Spleen (tissue), 13 donors: ENCODE measurements at places on chromosomes 4 and X.

DNA sequence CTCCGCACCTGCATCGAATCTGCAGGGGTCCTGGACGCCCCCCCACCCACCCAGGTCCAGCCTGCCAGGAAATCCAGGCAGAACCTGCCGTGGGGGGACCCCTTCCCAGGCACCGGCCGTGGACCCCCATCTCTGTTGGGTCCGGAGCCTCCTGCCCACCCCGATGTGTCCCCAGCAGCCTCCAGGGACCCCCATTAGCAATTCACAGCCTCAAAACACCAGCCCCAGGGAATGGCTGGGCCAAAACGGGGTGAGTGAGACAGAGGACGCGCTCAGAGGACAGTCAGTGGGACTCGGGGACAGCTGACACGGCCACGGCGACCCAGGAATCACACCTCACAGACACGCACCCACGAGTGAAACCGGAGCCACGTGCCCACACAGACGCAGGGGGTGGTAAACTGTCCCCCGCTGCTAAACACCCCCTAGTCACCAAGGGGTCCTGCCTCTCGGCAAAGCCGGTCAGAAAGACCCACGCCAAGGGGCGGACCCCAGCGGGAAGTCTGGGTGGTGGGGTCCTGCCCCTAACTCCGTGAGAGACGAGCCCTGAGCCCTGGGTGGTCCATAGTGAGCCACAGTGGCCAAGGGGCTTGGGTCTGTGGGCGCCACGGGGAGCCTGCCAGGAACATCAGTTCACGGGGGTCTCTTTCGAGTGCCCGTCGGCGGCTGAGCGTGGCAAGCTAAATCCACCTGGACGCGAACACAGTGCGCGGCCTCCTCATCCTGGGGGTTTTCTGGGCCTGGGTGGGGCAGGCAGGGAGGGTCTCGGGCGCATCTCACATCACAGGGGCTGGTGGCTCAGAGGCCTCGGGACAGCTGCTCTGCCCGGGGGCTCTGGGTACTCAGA is 126.5 kb upstream of the NKX1-1 start:
- DNase-seq = peak; percentile 56
- no peak overlapping the region for H3K27ac ChIP-seq
- H3K36me3 ChIP-seq = no peaks in the 10 kb centered on the region
- H3K4me3 ChIP-seq = no peak overlapping the region
- no peaks in the 10 kb centered on the region for H3K4me1 ChIP-seq

DNA sequence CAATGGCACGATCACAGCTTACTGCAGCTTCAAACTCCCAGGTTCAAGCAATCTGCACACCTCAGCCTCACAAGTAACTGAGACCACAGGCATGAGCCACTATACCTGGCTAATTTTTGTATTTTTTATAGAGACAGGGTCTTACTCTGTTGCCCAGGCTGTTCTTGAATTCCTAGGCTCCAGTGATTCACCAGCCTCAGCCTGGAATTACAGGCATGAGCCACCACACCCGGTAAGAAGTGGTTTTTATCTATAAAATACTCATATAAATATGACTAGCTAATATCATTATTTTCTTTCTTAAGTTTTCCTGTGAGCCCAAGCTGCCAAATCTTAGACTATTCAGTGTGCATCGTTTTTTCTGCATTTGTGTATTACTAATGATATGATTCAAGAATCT is 4.4 kb downstream of the SCFD2 start:
- no peaks in the 10 kb centered on the region for H3K27me3 ChIP-seq
- H3K36me3 ChIP-seq = no peaks in the 10 kb centered on the region
- no peak overlapping the region for H3K4me3 ChIP-seq
- no peak overlapping the region for H3K27ac ChIP-seq

GRCh38 chrX:19739683-19740082 is 147.7 kb downstream of the SH3KBP1 start:
- H3K27ac ChIP-seq = no peak overlapping the region
- H3K4me1 ChIP-seq = peaks cover 23% of the 10 kb centered on the region
- no peak overlapping the region for H3K4me3 ChIP-seq
- DNase-seq = peak; percentile 81
- no peaks in the 10 kb centered on the region for H3K27me3 ChIP-seq
- H3K36me3 ChIP-seq = no peaks in the 10 kb centered on the region

DNA sequence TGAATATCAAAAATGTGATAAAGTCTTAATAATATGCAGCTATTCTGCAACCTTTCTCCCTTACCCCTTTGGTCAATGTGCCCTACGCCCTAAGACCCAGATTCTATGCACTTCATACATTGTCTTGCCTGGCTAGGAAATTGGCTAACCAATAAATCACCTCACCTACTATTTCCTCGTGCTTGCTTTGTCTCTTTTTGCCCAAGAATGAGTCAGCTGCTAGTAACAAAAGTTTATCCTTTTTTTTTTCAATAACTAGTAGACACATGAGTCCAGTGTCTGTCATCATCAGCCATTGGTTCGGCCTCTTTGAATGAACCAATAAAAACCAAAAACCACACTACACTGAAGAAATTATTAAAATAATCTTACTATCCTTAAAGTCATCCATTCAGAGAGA is 387.1 kb downstream of the PPP3CA start:
- no peaks in the 10 kb centered on the region for H3K36me3 ChIP-seq
- no peaks in the 10 kb centered on the region for H3K27me3 ChIP-seq
- no peak overlapping the region for H3K27ac ChIP-seq
- H3K4me3 ChIP-seq = no peak overlapping the region

- no peak for DNase-seq
- no peaks in the 10 kb centered on the region for H3K27me3 ChIP-seq
- H3K4me1 ChIP-seq = no peaks in the 10 kb centered on the region
- no peak overlapping the region for H3K4me3 ChIP-seq
- no peak overlapping the region for H3K27ac ChIP-seq
- no peaks in the 10 kb centered on the region for H3K36me3 ChIP-seq
Observed at GRCh38 chrX:123348468-123348867, 164.4 kb downstream of the GRIA3 start.

GRCh38 chrX:84415140-84415539 is 87.1 kb downstream of the HDX start:
- no peak overlapping the region for H3K27ac ChIP-seq
- no peaks in the 10 kb centered on the region for H3K27me3 ChIP-seq
- no peak overlapping the region for H3K4me3 ChIP-seq
- no peaks in the 10 kb centered on the region for H3K36me3 ChIP-seq

- no peak overlapping the region for H3K4me3 ChIP-seq
- H3K4me1 ChIP-seq = no peaks in the 10 kb centered on the region
- DNase-seq = no peak
- no peaks in the 10 kb centered on the region for H3K36me3 ChIP-seq
- H3K27ac ChIP-seq = no peak overlapping the region
Observed at GRCh38 chr4:16169490-16169889, 56.8 kb downstream of the TAPT1 start.

DNA sequence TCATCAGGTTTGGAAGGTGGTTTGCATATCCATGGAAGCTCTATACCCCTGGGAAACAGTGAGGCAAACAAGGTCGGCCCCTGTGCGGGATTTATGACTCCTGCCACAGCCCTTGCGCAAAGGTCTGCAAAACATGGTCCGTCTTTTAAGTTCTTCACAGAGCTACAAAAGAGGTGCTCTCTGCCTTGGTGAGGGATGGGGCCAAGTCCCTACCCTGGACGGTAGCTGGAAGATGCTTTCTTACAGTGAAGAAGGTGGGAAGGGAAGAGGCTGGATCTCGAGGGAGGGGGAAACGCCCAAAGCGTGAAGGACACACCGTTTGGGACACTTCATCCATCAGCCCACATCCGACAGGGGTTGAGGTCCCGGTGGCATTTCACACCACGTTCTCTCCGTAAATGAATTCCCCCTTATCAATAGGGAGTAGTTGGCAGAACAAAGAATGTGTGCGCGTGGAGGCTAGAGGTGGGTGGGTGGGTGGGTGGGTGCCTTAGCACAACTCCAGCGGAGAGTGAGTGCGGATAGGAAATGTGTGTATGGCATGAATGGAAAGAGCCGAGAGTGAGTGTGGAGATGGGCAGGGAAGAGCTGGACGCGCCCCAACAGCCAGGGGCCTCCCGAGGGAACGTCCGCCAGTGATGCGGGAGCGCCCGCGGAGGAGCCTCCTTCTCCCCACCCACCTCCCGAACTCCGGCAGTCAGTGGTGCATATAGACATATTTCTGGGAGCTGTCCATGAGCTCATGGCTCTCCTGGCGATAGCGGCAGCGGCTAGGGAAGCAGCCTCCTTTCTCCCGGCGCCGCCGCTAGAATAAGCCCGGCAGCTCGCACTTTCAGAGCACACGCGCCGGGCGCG is 68.3 kb downstream of the LARP7 start:
- peaks cover 81% of the 10 kb centered on the region for H3K27me3 ChIP-seq
- no peaks in the 10 kb centered on the region for H3K36me3 ChIP-seq
- H3K4me1 ChIP-seq = peaks cover 19% of the 10 kb centered on the region
- DNase-seq = peak; percentile 78
- H3K27ac ChIP-seq = no peak overlapping the region

- no peaks in the 10 kb centered on the region for H3K27me3 ChIP-seq
- H3K36me3 ChIP-seq = no peaks in the 10 kb centered on the region
- peaks cover 30% of the 10 kb centered on the region for H3K4me1 ChIP-seq
- H3K4me3 ChIP-seq = no peak overlapping the region
- DNase-seq = no peak
Observed at GRCh38 chr4:101414496-101414895, 67.2 kb upstream of the PPP3CA start.

- H3K27me3 ChIP-seq = peaks cover 3% of the 10 kb centered on the region
- DNase-seq = no peak
- no peak overlapping the region for H3K27ac ChIP-seq
- H3K4me1 ChIP-seq = no peaks in the 10 kb centered on the region
- H3K4me3 ChIP-seq = no peak overlapping the region
- no peaks in the 10 kb centered on the region for H3K36me3 ChIP-seq
Observed at GRCh38 chrX:12439416-12439815, 301.1 kb downstream of the FRMPD4 start.

GRCh38 chr4:121266982-121267381 is 102.9 kb upstream of the TNIP3 start:
- H3K27me3 ChIP-seq = no peaks in the 10 kb centered on the region
- H3K27ac ChIP-seq = no peak overlapping the region
- no peaks in the 10 kb centered on the region for H3K36me3 ChIP-seq
- no peaks in the 10 kb centered on the region for H3K4me1 ChIP-seq
- no peak overlapping the region for H3K4me3 ChIP-seq

DNA sequence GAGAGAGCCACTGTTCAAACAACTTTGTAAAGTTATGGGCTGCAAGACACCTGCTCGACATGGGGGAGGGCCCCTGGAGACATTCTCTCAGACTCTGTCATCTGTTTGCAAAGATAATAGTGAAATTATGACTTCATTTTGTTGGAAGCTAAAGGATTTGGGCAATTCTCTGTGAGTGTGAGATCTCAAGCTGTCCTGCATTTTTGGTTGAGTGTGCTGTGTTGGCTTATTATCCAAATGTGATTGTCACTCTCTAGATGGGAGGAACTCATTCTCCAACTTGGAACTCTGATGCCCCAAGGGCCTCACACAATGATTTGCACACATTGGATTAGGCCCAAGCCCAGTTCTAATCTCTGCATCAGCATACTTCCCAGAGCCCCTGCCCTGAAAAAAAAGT is 63.7 kb downstream of the STK32B start:
- H3K4me3 ChIP-seq = no peak overlapping the region
- no peaks in the 10 kb centered on the region for H3K36me3 ChIP-seq
- no peak for DNase-seq

GRCh38 chr4:11628093-11628725 is 199.5 kb upstream of the HS3ST1 start:
- no peak overlapping the region for H3K27ac ChIP-seq
- H3K27me3 ChIP-seq = no peaks in the 10 kb centered on the region
- no peaks in the 10 kb centered on the region for H3K4me1 ChIP-seq
- DNase-seq = no peak

DNA sequence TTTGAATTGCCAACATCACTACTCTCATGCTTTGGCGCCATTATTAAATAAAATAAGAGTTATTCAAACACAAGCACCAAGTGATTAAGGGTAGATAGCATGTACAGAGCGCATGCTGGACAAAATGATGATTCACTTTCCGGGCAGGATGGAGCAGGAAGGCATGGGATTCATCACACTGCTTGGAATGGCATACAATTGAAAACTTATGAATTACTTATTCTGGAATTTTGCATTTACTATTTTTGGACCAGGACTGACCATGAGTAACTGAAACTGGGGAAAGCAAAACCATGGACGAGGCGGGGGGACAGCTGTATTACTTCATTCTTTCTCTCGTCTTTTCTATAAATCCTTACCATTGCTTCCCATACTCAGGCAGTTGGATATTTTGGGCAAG is 28.5 kb upstream of the FGF5 start:
- H3K27ac ChIP-seq = no peak overlapping the region
- DNase-seq = no peak
- no peaks in the 10 kb centered on the region for H3K36me3 ChIP-seq
- H3K27me3 ChIP-seq = no peaks in the 10 kb centered on the region

- DNase-seq = no peak
- H3K27me3 ChIP-seq = peaks cover 67% of the 10 kb centered on the region
- H3K27ac ChIP-seq = no peak overlapping the region
- peaks cover 18% of the 10 kb centered on the region for H3K4me1 ChIP-seq
Observed at GRCh38 chr4:1763550-1764080, 29.5 kb upstream of the FGFR3 start.

DNA sequence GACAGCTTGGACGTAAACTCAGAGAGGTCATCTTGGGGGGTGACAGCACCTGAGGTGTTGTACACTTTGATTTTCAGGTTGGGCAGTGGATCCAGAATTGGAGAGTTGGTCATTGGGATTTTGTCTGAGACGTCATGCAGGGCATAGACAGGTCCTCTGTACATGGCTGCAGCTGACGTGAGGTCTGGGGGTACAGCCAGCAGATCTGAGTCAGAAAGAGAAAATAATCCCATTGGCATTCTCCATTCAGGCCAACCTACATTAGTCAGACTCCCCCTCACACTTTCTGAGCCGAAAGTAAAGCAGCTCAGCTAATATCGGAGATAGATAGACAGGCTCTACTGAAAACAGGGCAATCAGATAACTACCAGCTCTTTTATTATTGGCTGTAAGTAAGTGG is 329.7 kb downstream of the UNC5C start:
- H3K36me3 ChIP-seq = no peaks in the 10 kb centered on the region
- no peaks in the 10 kb centered on the region for H3K27me3 ChIP-seq
- no peak overlapping the region for H3K27ac ChIP-seq
- no peak for DNase-seq
- H3K4me3 ChIP-seq = no peak overlapping the region

DNA sequence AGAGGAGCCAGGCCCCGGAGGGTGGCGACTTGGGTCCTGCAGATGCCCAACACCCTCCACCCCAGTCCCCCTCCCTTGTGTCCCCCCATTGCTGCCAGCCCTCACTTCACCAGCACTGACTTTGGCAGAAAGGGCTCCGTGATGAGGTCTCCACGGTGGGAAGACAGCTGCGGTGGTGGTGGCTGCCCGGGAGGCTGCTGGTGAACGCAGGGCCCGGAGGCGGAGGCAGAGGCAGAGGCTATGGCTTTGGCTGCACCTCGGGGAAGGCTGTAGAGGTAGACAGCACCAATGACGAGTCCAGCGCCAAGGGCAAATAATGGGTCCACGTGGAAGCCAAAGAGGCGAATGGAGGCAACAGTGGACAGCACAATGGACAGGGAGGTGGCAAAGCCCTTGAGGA is 6.8 kb downstream of the SLC35A2 start:
- H3K4me3 ChIP-seq = no peak overlapping the region
- H3K27ac ChIP-seq = no peak overlapping the region
- H3K36me3 ChIP-seq = peaks cover 30% of the 10 kb centered on the region

- no peaks in the 10 kb centered on the region for H3K27me3 ChIP-seq
- H3K4me1 ChIP-seq = no peaks in the 10 kb centered on the region
- no peak overlapping the region for H3K4me3 ChIP-seq
- no peak overlapping the region for H3K27ac ChIP-seq
- H3K36me3 ChIP-seq = no peaks in the 10 kb centered on the region
Observed at GRCh38 chrX:43456063-43456462, 200.0 kb upstream of the MAOA start.

GRCh38 chrX:101483705-101484104 is 1.6 kb upstream of the ARMCX4 start:
- no peak overlapping the region for H3K4me3 ChIP-seq
- DNase-seq = no peak
- H3K27ac ChIP-seq = no peak overlapping the region
- H3K4me1 ChIP-seq = no peaks in the 10 kb centered on the region
- H3K36me3 ChIP-seq = no peaks in the 10 kb centered on the region
